ENCODE measurements at places on chromosomes 2 and 18.

DNA sequence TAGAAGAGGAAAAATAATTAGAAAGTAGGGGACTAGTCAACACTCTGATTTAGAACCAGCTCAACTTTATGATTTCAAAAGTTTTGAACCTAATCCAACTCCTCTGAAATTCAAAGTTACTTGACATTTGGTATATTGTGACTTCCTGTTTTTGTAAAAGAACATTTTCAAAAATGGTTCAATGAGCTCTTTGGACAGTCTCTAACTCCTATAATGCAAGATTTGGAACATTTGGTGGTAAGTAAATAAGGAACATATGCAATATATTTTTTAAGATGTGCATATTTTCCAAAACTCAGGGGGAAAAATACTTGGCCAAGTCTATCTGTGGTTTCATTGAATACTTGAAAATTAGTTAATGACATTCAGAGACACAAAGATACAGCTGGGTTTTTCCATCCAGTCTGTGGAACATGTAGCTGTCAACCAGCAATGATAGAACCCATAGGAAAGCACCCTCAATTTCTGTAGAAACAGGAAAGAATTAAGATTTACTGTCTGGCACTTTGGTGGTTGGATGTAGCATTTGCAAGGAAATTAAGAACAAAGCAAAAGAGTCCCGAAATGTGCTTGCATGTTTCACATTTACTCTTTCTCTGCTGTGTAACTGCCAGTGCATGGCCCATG lies 17.0 kb upstream of the ANKRD44 start:
- DNase-seq: no peak

- DNase-seq: no peak
These were observed 595.9 kb downstream of the KCNJ3 start for GRCh38 chr2:155294358-155294757.

- no peak for DNase-seq
These were observed 408.9 kb downstream of the PLCL1 start for GRCh38 chr2:198213253-198213652.

- DNase-seq: no peak
These were observed 50.5 kb downstream of the PTRHD1 start for GRCh38 chr2:24742730-24743129.

- DNase-seq: no peak
These were observed 59.3 kb upstream of the SLC4A10 start for GRCh38 chr2:161564906-161565305.

DNA sequence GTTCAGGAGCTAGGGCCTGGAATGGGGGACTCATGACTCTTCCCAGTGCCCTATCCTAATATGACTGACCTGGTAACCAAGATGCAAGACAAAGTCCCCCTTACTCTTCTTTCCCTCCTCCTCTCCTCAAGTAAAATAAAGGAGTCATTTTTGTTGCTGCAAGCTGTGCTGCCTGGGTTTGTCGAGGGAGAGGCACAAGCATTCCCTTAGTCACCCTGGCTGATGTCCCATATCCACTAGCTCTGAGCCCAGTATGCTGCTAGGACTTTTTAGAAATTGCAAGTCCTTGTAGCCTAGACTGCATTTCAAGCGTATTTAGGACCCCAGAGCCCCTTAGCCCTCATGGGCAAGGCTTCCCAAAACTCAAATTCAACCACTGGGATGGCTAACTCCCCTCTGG lies 338.5 kb upstream of the SETBP1 start:
- DNase-seq: no peak

DNA sequence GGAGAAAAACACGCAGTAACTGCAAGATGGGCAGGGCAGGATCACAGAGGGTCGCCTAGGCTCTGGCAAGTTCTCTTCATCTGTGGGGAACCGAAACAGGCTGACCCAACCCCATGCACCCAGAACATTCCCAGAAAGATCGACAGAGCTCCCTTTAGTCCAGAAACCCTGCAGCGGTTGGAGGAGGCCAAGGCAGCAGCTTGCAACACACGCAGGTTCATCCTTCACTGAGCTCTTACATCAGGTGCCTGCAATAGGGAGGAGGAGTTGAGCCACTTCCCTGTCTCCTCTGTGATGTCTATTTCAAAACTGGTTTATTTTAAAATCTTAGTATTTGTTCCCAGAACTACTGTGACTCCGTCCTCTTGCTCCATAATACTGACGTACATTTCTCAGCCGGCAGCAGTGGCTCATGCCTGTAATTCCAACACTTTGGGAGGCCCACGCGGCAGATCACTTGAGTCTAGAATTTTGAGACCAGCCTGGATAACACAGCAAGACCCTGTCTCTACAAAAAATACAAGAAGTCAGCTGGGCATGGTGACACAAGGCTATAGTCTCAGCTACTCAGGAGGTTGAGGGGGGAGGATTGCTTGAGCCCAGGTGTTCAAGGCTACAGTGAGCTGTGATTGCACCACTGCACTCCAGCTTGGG lies 11.5 kb upstream of the SLC11A1 start:
- no peak for DNase-seq

DNA sequence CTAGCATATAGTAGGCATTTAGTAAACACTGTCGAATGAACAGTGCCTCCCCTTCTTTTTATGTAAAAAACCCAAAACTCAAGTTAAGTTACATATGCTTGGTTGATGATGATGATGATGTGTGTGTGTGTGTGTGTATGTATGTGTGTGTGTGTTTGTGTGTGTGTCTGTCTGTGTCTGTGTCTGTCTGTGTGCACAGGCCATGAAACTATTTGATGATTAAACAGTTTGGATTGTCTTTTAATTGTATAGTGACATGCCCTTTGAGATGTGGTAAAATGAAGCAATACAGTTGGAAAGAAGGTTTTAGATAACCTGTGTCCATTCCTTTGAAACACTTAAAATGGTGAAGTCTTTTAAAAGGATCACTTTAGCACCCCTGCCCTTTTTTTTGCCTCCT lies 105.6 kb downstream of the MAP4K4 start:
- DNase-seq: no peak

GRCh38 chr2:17822445-17823117 lies 6.3 kb downstream of the MSGN1 start:
- DNase-seq: no peak

GRCh38 chr2:149329489-149330126 lies 779 bp upstream of the LYPD6 start:
- DNase-seq: peak; percentile 71

DNA sequence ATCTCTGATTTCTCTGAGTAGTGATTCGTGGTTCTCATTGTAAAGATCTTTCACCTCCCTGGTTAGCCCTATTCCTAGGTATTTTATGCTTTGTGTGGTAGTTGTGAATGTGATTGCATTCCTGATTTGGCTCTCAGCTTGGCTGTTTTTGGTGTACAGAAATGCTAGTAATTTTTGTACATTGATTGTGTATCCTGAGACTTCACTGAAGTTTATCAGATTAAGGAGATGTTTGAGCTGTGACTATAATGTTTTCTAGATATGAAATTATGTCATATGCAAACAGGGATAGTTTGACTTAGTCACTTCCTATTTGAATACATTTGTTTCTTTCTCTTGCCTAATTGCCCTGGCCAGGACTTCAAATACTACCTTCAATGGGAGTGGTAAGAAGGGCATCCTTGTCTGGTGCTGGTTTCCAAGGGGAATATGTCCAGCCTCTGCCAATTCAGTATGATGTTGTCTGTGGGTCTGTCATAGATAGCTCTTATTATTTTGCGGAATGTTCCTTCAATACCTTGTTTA lies 251.9 kb upstream of the ZNF804A start:
- no peak for DNase-seq

- DNase-seq: no peak
These were observed 23.6 kb upstream of the MRPL33 start for GRCh38 chr2:27747827-27748352.

DNA sequence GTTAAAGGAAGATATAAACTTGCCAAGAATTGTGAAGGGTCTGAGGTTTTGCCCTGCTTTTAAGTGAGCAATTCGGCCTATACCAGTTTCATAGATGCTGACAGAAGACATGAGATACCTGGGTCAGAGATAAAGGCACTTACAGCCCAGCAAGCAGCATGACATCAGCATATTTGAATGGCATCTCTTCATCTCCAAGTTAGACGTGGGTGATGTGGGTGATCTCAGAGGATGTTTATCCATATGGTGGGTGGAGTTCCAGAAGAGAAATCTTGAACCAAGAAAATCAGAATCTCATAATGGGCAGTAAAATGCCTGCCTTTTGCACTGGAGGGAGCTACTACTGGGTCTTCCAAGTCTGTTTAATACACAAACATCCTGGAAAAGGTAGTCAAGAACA lies 44.7 kb downstream of the GYPC start:
- no peak for DNase-seq

DNA sequence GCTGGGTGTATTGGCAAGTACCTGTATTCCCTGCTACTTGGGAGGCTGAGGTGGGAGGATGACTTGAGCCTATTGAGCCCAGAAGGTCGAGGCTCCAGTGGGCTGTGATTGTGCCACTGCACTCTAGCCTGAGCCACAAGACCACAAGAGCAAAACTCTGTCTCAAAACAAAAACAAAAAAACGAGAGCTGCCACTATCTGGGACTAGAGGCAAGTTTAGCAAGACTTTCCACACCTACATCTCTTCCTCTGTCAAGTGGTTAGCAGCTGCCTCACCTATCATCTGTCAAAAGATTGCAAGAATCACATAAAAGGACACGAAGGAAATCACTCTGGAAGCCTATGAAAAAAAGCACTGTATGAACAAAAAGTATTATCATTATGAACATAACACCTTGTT lies 55.2 kb upstream of the RIOK3 start:
- no peak for DNase-seq

DNA sequence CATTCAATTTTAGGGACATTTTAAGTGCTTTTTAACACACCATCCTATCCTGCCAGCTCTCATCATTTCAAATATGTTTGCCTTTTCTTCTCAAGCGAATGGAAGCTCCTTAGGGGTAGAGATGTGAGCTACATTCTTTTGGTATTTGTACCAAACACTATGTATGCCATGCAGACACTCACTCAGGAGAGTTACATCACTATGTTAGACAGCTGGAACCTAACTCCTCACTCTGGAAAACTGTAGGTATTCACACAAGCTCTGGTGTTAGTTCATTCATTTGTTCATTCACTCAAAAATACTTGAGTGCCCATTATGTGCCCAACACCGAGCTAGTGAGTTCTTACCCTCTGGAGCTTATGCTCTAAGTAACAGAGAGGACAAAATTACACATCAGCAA lies 26.4 kb upstream of the RNU4ATAC start:
- no peak for DNase-seq

GRCh38 chr18:24103320-24104021 lies 35.4 kb upstream of the CABYR start:
- no peak for DNase-seq

GRCh38 chr18:60092073-60092472 lies 192.3 kb downstream of the PMAIP1 start:
- no peak for DNase-seq

GRCh38 chr2:119423108-119423444 lies 8.6 kb upstream of the TMEM37 start:
- no peak for DNase-seq

GRCh38 chr18:48645427-48646002 lies 106.7 kb downstream of the CTIF start:
- DNase-seq: no peak

DNA sequence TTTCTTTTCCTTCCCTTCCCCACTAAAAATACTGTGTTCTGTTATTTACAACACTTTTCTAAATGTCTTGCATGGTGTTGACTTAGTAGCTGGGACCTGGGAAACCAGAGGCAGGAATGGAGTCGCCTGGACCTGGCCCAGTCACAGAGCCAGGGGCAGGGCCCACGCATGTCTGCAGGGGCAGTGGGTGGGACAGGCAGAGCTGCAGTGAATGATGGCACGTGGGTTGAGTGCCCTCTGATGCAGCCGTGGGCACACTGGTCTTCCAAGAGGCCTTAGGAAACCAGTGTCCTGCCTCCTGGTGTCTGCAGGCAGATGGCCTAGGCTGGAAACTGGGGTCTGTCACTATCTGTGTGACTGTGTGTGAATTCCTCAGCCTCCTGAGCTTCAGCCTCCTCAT lies 46.8 kb downstream of the ARHGEF4 start:
- DNase-seq: no peak

- no peak for DNase-seq
These were observed 132.2 kb downstream of the TDRD15 start for GRCh38 chr2:21256006-21256405.

Data from NT2/D1 (cell line).